BJ (cell line): ENCODE measurements at places on chromosomes 1 and 21. TPM values are rescaled to one million over a fixed set of nuclear protein-coding genes. Genes with fewer than 3 reads are reported as not detected.
A peak's percentile ranks its signal among the peaks of the same experiment; 100 is the strongest.

The MAP7D1 gene
- 20.7 and 33.7 TPM in 2 replicates for polyA plus RNA-seq

The APOBEC4 gene
- not detected in 2 replicates for polyA plus RNA-seq

DNA sequence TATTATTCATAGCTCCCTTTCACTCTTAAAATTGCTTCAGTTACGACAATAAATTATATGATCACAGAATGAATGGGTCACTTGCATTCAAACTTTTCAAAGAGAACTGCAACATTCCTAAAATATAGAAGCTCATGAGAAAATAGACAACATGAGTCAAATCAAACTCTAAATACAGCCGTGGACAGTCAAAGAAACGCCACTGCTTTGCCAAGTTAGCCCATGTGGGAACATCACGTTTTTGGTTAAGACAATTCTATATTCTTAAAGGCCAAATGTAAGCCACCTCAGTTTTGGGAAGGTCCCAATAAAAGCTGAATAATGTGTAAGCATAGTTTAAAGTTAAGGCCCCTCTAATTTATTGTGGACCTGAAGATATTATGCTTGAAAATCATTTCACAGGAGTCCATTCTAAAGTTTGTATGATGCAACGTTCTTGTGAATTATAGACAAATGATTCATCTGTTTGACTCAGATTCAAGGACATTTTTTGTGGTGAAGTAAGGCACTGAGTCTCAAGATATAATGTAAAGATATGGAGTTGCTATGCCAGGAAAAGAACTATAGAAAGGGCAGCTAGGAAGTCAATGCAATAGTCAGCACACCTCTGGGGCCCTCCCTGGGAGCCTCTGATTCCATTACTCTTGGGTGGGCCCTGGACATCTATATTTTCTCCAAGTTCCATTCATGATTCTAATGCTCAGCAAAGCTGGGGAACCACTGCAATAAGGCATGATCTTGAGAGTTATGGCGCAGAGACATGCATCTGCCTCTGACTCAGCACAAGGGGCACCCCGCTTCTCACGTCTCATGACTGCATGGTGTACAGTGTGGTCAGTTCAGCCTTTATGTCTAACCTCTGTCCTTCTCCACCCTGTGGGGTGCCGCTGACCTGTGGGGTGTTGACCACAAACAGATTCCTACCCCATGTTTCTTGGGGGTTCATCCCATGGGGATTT, 33.9 kb downstream of the ETS2 start:
- DNase-seq, result peak; percentile 68

- DNase-seq, result no peak
Observed at GRCh38 chr1:94591823-94592570, 50.4 kb upstream of the F3 start.

GRCh38 chr1:105243411-105243810, 1493.7 kb downstream of the AMY1C start:
- DNase-seq, result no peak

DNA sequence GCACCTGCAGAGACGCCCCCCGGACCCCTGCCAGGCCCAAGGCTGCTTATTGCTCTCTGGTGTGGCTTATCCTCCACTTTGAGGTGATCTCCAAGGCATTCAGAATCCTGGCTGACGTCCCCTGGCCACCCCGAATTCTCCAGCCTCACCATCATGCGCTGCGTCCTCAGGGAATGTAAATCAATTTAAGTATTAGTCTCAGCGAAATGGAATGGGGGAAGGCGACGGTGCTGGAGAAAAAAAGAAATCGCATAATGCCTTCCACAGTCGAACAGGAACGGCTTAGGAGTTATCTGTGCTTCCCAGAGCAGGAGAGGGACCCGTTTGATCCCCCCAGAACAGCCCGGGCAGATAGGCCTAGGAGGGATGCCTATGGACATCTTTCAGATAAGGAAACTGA, 2.9 kb downstream of the EPHA8 start:
- no peak for DNase-seq

GRCh38 chr1:227775841-227776240, 39.6 kb upstream of the PRSS38 start:
- no peak for DNase-seq

- DNase-seq, result no peak
Observed at GRCh38 chr21:17455451-17455850, 57.4 kb upstream of the CXADR start.

- no peak for DNase-seq
Observed at GRCh38 chr1:40059960-40060750, 19.6 kb downstream of the CAP1 start.
